ENCODE measurements at places on chromosomes 16 and 17.
A peak's percentile ranks its signal among the peaks of the same experiment; 100 is the strongest.

DNA sequence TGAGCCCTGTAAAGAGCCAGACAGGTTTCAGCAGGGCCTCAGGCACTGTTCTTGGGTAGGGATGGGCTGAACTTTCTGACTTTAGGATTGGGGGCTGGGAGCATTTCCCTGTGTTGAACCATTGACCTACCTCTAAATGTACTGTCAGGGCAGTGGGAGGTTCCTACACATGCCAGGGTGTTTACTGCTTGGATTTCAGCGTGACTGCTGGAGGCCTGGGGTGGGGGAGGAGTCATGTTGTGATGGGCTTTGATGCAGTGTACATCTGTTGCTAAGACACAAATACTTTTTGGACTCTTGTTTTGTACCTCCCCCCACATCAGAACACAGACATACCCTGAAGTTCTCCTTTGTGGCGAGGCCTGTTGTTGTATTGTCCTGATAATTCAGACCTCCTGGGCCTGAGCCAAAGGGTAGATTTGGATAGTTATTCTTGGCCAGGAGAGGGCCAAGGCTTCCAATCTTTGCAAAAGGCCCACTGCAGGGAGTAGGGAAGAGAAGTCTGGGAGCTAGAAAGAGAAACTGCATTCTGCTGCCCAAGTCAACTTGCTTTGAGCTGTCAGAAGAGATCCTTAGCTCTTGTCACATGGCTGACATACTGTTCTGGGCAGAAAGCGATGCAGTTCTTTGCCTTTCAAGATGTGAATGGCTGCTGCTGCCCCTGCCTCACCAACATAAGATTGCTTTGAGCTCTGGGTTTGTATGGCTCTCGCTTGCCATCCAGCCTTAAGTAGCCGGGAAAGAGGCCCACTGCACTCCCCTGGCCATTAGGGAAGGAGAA is 3.7 kb downstream of the NFE2L1 start:
- DNase-seq: no peak

DNA sequence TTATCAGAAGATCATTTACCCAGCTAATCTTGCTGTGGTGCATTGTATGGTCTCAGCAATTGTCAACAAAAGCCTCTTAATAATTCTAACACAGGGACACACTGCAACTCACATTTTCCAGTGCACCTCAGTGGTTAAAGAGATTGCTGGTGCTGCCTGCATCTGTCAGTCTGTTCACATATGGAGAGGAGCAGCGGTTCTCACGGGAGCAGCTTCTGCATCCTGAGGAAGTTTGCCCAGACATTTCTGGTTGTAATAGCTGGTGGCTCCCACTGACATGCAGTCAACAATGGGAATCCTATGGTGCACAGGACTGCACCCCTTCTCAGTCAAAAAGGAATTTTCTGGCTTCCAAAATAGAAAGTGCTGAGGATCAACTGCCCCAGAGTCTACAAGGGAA is 7.8 kb downstream of the GGA2 start:
- no peak for DNase-seq

- no peak for DNase-seq
Observed at GRCh38 chr17:49907279-49907678, 59.4 kb upstream of the TAC4 start.

GRCh38 chr17:68595496-68595895 is 5.7 kb downstream of the FAM20A start:
- DNase-seq: no peak

- no peak for DNase-seq
Observed at GRCh38 chr16:7363422-7364417, 31.1 kb downstream of the RBFOX1 start.

DNA sequence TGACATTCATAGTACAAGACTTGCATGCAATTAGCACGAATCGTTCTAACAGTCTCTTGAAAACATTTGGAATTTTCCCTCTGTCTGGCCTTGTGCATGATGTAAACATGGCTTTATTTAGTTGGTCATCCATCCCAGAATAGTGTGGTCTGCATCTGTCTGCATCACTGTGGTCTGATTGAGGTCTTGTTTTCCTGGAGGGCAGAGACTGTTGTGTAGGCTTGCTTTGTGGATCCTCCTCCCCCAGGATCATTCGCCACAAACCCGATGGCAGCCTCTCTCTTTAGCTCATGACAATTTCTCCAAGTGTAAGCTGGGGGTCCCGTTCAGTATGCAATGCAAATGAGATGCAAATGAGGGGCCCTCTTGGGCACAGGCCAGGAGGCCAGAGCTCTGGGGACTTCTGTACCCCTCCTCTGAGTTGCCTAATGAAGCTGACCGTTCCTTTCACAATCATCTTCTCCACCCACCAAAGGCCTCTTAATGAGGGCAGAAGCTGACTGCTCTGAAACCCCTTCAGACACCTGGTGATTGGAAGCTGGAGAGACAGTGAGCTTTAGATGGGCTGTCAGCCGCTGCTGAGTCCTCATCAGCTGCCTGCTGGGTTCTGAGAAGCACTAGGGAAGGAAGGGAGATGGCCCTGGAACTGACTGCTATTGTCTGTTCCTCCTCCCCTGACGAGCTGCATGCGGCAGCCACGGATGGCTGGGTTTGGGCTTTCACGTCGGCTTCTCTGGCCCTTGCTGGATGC is 201.2 kb upstream of the CACNG3 start:
- no peak for DNase-seq

DNA sequence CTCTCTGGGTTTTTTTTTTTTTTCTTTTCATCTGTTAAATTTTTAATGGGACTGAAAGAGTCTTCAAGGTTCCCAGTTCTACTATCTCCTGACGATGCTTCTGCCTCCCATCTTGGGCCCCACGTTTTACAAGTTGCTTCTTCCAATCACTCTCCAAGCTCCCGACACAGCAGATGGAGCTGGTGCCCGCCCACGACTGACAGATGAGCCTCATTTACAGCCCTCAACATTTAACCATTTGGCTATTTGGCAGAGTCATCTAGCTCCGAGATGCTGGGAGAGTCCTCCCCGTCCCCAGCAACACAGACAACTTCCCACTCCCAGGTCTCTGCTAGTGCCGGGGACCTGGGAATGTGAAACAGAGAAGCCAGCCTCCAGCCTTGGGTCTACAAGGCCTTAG is 276.9 kb downstream of the SHISA9 start:
- no peak for DNase-seq

DNA sequence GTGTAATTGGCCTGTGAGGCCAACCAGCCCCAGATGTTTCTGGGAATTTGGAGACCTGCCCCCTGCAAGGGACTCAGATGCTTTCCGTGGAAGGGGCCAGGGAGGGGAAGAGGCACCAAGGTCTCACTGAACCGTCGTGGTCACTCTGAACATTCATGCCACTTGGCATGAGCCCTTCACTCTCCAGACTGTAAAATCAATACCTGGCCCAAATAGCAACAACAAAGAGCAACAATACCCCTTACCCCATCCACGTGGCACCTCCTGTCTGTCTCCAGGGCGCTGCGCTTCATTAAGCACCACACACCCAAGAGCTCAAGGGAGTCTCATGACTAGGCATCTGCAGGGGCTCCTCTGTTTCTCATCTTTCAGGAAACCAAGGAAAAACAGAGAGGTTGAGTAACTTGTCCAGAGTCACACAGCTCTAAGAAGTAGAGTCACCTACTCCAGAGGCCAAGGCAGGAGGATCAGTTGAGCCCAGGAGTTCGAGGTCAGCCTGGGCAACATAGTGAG is 52.8 kb downstream of the SOCS1 start:
- no peak for DNase-seq

GRCh38 chr17:14205380-14205779 is 31.3 kb downstream of the CDRT15 start:
- no peak for DNase-seq

- DNase-seq: no peak
Observed at GRCh38 chr17:63071797-63072196, 105.8 kb downstream of the TANC2 start.

GRCh38 chr17:6120351-6120750 is 50.2 kb downstream of the WSCD1 start:
- DNase-seq: no peak

DNA sequence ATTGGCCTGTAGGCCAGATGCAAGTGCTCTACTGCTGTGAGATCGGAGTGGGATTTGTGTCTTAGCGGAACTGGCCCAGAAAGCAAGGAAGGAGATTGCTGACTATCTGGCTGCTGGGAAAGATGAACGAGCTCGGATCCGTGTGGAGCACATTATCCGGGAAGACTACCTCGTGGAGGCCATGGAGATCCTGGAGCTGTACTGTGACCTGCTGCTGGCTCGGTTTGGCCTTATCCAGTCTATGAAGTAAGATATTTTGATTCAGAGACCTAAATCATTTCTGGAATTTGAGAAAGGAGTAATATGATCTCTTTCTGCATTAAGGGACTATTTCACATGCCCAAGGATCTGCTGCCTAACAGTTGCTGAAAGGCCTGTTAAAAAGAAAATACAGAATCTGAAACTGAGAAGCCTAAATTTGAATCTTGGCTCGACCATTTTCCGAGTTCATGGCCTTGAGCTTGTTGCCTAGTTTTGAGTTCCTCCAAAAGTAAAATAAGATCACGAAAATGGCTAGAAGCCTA is 21.1 kb downstream of the IST1 start:
- DNase-seq: no peak

DNA sequence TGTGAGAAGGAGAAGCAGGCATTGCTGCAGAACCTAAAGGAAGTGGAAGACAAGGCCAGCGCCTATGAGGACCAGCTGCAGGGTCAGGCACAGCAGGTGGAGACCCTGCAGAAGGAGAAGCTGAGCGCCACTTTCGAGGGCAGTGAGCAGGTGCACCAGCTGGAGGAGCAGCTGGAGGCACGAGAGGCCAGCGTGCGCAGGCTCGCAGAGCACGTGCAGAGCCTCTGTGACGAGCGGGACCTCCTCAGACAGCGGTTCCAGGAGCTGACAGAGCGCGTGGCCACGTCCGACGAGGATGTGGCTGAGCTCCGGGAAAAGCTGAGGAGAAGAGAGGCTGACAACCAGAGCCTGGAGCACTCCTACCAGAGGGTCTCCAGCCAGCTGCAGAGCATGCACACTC is 41.5 kb downstream of the PLD6 start:
- no peak for DNase-seq

DNA sequence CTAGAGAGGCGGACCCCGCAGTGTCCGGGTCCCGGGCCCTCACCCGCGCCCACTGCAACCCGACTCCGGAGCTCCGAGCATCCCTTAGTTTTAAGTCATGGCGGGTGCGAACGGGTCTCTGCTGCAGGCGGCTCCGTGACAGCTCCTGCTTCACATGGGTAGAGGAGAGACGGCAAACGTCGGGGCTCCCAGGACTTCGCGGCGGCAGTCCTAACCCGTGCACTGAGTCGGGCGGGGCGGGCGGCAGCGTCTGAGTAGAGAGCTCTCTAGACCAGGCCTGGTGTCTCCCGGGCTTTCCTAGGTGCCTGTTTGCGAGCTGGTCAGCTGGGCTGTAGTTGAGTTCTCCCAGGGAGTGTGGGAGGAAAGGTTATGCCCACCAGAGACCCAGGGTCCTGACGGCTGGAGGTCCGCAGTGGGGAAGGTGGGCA is 345 bp downstream of the TSC2 start:
- DNase-seq: peak; percentile 22

GRCh38 chr17:83029571-83029970 is 49.8 kb upstream of the METRNL start:
- DNase-seq: no peak

All from activated naive CD8-positive, alpha-beta T cell treated with anti-CD3 and anti-CD28 coated beads for 36 hours (primary cell).